ENCODE measurements at places on chromosomes 11 and 22. TPM values are rescaled to one million over a fixed set of nuclear protein-coding genes. Genes with fewer than 3 reads are reported as not detected.

DNA sequence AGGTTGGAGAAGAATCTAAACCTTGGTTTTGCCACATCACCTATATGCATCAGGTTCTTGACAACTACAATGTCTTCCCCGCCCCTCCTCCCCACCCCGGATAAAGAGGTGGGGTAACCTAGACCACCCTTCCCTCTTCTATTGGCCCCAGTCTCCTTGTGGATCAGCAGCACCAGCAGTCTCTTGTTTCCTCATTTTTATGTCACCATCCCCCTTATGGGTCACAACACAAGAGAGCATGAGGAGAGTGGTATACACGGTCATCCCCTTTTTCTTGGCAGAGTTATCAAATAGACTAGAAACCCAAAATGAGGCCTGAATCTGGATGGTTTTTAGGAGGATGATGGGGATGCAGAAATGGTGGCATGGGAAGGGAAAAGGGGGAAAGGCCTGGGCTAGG is 1.2 kb downstream of the MS4A4E start:
- DNase-seq = no peak

DNA sequence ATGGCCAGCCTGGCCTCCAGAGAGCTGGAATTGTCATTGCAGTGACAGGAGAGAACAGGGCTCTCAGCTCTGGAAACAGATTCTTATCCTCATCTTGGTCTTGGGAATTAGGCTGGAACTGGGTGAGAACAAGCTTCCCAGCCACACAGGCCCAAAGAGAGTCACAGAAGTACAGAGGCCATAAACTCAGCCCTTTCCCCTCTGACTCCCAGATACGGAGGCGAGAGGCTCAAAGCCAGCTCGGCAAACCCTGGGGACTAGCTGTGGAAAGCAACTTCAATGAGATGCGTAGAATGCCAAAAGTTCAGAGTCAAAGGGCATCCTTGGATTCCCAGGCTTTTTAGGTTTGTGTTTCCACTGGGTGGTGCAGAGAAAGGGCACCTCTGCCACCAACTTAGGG is 14.3 kb upstream of the ABCC8 start:
- peak; percentile 54 for DNase-seq

Gene FAM89B
- 44.2 TPM for total RNA-seq

Gene UPK2
- total RNA-seq = not detected

Gene FZD4
- total RNA-seq = 20.2 TPM
